Ammon's horn (tissue), 1 donor: ENCODE measurements at places on chromosomes 6 and 20.
A peak's percentile ranks its signal among the peaks of the same experiment; 100 is the strongest.

DNA sequence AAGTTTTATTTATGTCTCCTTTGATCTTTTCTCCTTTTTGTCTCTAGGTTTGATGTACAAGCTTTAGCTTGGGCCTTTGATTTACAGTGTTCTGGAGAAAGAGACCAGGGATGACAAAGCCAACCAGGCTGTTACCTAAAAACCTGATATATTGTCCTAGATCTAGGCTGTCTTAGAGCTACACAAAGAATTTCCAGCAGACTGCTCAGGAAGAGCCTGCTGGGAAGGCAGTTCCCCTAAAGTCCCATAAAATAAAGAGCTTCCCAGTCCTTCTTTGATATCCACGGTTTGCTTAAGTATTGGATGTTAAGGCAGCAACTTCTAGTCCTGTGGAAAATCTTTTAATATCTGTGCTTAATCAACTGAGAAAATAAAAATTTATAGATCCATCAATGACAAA, 70.5 kb downstream of the SHLD1 start:
- no peak for DNase-seq

DNA sequence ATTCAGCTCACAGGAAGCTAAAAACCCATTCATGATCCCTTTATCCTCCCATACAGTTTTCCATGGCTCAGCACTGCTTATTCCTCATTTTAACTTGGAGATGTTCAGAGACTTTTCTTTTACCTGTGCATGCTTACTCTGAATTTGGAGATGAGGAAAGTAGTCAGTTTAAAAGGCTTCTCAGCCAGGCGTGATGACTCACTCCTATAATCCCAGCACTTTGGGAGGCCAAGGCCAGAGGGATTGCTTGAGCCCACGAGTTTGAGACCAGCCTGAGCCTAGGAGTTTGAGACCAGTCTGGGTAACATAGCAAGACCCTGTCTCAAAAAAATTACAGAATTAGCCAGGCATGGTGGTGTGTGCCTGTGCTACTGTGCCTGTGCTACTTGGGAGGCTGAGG, 30.3 kb upstream of the TMEM217 start:
- DNase-seq, result no peak

GRCh38 chr6:53616450-53617357, 48.9 kb downstream of the KLHL31 start:
- DNase-seq, result no peak

DNA sequence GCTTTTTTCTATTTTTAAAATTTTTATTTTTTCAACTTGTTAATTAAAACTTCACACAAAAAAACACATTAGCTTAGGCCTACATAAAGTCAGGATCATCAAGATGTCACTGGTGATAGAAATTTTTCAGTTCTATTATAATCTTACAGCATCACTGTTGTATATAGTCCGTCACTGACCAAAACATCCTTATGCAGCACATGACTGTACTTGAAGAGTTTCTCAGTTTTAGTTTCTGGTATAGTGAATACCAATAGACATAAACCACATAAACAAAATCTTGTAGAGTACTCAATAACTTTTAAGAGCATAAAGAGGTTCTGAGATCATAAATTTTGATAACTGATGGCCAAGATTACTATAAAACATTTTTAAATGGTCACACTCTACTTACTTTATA, 71.8 kb downstream of the ASCC3 start:
- DNase-seq, result no peak

GRCh38 chr6:117668736-117669135, 6.5 kb upstream of the NUS1 start:
- DNase-seq, result peak; percentile 23

DNA sequence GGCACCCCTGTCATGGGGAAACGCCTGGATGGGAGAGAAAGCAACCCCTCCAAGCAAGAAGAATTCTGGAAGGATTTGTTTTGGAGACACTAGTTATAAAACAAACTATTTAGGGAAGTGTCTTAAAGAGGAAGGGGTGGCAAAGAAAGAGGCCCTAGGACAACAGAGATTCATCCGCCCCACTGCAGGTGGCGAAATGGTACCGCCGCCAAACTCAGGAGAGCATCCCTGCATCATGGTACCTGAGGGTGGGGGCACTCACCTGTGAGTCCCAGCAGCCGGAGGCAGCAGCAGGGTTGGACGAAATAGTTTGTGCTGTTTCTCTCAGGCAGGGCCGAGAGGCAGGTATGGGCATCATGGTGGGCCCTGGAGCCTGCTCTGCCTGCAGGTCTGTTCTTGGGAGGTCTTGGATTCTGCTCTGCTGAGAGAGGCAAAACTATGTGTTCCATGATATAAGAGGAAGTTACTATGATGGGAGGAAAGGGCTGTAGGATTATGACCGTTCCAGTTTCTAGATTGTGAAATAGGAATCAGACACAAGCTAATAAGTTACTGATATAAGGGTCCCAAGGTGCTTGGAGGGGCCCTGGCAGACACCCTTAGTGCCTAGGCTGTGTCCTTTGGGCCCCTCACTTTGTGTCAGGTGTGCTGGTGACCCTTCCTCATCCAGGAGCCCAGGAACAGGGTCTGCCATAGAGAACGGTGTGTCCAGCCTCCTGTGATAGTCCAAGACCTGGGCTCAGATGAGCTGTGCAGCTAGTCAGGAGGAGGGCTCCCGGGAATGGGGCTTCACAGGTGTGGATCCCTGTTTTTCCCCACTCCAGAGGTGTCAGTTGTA, 20.4 kb downstream of the SIRPD start:
- no peak for DNase-seq

DNA sequence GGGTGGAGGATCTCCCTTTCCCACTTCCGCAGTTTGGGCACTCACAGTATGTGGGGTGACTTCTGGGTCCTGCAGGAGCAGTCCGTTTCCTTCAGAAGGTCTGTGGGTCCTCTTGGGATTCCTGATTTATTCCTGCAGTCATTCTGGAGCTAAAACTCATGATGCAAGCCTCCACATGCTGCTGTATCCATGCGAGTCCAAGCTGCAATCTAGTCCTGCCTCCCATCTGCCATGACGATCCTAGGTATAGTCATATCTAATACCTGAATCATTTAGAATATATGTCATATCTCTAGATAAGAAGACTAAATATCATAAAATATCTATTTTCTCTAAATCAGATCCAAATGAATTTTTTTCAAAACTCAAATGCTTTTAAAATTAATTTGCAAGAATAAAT, 103.4 kb upstream of the AHI1 start:
- DNase-seq, result no peak

DNA sequence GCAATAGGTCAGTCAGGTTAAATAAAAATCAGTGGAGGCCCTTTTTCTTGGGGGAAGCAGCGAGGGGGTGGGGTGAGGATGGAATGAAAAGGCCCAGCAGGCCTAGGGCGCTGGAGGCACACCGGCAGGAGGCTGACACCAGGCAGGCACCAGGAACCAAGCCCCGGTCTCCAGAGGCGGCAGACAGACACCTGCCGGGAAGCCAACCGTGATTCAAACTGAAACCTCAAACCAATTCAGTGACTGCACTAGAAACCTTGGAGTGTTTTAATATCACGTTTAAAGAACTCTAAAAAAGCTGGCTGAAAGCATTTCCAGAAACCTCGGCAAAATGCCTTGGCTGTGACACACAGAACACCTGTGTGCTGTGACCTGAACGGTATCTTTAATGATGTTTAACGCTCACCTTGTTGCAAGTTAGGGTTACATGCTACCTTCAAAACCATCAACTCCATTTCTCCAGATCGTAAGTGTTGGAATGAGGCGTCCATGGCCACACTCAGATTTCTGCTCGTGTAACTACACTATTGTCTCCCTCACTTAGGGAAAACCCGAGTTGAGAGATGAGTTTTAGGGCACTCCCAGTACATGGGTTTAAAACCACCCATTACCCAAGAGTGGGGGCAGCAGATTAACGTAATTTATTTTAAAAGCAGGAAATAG, 27.2 kb downstream of the DIDO1 start:
- DNase-seq, result no peak

DNA sequence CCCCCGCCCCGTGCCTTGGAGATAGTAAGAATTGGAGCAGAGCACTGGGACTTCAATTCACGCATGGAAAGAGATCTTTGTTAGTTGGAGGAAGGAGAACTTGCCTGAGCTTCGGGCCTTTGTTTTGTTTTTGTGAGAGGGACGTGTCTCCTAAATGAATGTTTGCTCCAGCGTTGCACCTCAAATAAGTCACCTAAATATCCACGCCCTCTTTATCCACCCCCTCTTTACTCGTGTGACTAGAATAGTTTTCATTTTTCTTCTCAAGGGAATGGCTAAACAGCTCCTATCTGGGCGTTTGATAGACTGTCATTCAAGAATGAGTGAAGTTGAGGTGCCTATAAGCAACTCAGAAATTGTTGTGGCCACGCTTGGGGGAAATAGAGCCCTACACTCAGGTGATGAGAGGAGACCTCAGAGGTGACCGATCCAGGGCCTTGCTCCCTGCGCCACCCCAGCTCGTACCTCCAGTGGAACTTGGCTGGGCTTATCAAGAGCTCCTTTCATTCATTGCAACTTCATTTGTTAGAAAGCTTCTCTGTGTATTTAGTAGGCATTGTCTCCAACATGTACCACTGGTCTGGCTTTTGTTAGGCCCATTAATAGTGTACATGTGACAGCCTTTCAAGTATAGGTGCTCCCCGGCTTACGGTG, 861 bp downstream of the PCMTD2 start:
- no peak for DNase-seq

DNA sequence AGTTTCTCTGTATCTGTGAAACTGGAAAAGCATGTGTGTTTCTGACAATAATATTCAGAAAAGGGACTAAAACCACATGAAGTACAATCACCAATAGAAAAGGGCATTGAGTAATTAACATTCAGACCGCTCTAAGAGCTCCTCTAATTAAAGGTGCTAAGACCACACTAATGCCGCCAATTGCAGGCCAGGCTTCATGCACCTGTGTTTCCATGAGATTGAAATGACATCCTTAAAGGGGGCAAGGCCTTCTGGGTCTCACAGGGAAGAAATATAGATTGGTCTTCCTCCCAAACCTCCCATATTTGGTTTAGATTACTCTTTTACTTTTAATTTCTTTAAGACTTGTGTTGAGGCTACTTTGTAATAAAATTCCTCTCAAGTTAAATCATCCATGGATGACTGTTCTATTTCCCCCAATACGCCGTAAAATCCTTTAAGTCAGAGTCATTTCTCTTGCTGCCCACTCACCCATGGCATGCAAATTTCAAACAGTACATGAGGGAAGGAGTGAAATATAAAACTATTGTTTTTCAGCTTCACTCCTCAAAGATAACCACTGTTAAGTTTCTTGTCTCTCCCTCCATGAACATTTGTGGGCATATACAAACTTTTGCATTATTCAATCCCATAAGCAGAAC, 110.6 kb downstream of the UBE3D start:
- DNase-seq, result no peak

- no peak for DNase-seq
Measured at GRCh38 chr20:11112832-11113231, 439.0 kb upstream of the JAG1 start.

DNA sequence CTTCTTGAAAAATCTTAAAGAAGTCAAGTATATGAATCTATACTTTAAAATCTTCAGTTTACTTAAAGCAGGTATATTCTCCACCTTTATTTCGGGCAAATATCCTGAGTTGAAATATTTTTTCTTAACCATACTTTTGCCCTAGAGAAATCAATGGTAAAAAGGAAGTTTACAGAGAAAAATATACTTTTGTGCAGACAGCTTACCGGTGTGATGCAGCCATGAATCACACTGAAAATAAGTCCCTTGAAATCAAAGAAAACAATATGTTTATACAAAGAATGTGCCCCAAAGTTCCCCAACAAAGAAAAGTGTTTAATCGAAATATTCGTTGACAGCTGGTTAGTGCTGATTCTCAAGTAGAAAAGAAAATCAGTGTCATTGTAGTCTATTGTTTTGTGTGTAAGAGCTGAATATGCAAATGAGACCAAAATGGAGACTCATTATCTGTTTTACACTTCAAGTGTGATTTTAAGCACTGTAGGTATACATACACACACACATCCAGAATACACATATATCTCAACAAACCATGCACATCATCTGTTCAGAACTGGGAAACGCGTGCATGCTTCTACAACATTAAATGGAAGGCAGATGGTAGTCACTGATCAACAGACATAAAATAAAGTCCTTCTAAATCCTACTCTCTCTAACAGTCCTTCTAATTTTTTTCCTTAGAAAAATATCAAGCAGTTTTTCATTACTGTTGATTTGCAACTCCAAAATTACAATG, 73.3 kb downstream of the BTBD9 start:
- DNase-seq, result peak; percentile 14

DNA sequence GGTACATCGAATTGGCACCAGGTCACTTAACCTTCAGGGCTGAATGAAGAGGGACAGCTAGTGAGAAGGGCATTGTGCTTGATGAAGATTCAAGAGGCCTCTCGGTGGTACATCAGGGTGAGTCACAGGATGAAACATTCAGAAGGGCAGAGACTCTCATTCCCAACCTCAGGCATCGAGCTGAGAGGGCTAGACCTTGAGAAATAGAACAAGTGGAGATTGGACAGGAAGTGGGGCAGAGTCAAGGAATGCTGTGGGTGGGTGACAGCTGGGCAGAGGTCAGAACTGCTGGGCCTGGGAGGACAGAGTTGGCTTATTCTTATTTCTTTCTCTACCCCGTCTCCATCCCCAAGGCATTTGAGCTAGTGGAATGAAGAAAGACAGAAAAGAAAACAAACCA, 126.0 kb downstream of the SCML4 start:
- DNase-seq, result no peak

DNA sequence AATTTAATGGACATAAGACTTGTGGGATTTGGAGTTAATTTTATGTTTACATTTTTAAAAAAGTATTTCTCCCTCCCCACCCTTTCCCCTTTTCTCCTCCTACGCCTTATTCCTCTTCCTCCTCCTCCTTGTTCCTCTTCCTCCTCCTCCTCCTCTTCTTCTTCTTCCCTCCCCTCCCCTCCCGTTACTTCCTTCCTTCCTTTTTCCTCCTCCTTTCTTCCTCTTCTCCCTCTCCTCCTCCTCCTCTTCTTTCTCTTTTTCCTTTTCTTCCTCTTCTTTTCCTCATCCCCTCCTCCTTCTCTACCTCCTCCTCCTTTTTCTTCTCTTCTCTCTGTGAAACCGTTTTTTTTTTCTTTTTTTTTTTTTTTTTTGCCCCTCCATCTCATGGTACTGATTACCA, 139.6 kb downstream of the EYA4 start:
- DNase-seq, result no peak

GRCh38 chr6:27472182-27472616, 706 bp downstream of the ZNF184 start:
- peak; percentile 64 for DNase-seq
